ENCODE measurements at places on chromosomes 1 and 21.

DNA sequence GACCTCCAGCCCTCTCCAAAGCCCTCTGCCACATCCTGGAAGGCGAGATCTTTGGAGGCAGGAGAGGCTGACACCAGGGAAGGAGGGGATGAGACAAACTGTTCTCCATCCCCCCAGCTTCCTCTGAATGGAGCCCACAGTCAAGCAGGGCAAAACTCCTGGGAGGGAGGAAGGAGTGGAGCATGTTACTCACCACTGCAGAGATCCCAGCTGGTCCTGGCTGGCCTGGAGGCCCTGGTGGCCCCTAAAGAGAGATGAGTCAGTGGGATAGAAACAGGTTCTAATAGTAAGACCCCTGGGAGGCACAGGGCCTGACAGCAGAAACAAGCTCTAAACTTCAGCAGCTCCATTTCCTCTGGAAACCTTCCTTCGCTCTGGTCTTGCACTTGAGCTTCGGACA lies 14.0 kb upstream of the PEF1 start:
- no peak for DNase-seq

GRCh38 chr21:29297483-29298347 lies 1.0 kb upstream of the BACH1 start:
- DNase-seq, result no peak

DNA sequence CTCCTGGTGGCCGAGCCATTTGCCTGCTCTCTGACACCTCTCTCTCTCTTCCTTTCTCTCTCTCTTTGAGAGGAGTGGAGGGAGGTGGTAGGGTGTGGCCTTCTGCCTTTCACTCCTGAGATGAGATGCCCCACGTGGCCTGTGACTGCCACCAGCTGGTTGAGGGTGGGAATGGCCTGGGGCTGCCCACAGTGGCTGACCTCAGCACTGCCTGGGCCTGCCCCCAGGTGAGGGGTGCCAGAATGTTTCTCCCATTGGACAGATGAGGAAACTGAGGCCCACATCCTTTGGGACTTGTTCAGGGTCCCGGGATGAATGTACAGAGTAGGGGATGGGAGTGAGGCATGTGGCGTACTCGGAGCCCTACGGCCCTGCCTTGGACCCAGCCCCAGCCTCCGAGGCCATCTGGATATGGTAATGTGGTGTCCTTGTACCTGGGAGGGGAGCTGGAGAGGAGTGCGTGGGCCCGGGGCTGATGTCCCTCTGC lies 12.7 kb upstream of the C1orf167 start:
- peak; percentile 17 for DNase-seq

DNA sequence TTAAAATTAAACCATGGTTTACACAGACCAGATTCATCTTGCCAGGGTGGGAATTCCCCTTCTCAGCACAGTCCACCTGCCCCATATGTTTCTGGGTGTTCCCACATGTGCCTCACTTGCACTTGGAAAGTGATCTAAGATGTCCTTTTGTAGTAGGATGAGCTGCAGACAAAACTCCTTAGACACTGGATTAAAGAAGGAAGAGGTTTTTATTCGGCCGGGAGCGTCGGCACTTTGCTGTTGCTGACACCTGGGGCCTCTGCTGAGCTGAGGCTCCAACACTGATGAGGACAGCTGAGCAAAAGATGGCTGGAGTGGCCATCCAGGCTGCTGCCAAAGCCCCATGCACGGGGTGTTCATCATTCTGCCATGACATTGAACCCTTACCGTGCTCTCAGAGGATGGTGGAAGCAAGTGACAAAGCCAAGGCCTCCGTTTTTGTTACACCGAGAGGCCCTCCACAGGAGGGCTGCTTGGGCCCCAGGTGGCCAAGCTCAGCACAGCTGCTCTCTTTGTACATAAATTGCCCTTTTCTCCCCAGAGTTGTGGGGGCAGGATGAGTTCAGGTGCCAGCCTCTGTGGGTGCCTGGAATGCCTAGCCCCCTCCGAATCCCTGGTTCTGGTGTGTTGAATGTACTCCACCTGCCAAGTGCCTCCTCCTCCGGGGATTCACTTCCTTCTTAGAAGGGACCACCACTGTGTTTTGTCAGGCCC lies 7.3 kb upstream of the ACOT11 start:
- DNase-seq, result no peak

DNA sequence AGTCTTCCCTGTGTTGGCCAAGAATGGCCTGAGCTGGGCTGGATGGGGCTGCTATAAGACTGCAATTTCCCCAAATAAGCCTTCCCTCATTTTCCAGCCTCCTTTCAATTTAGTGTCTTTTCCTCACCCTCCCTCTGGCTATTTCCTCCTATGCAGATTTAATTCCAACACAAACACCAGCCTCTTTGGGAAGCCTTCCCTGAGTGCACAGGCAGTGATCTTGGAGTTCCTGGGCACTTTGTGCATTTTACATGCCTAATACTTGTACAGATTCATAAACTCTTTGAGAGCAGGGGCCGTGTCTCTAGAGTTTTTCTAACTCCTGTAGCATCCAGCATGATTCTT lies 91.1 kb upstream of the TLR5 start:
- DNase-seq, result no peak

DNA sequence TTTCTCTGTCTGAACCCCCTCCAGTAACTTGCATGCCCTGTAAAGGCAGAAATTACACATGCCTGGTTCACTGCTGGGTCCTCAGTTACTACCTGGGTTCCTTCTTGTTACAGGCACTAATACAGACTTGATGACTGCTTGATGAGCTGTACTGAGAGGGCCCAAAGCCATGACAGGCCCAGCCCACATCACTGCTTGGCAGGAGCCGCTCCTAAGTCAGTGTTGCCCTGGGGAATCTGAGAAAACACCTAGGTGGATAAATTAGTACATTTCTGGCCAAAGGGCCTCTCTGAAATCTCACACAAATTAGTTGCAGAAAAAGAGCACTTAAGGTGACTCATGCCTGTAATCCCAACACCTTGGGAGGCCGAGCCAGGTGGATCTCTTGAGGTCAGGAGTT lies 37.8 kb upstream of the IRF2BP2 start:
- DNase-seq, result no peak

- DNase-seq, result no peak
Measured at GRCh38 chr1:118659646-118660045, 328.5 kb downstream of the TBX15 start.

DNA sequence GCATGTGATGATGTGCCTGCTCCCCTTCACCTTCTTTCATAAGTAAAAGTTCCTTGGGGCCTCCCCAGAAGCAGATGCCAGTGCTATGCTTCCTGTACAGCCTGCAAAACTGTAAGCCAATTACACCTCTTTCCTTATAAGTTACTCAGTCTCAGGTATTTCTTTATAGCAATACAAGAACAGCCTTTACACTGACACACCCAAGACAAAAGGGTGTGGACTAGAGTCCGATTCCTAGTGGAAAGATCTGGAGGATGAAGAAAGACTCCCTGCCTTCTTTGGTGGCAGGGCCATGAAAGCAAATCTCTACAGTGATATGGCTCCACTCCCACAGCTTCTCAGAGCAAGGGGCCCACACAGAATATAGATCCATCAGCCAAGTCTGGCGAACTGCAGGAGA lies 209.7 kb upstream of the ST6GALNAC5 start:
- DNase-seq, result no peak

DNA sequence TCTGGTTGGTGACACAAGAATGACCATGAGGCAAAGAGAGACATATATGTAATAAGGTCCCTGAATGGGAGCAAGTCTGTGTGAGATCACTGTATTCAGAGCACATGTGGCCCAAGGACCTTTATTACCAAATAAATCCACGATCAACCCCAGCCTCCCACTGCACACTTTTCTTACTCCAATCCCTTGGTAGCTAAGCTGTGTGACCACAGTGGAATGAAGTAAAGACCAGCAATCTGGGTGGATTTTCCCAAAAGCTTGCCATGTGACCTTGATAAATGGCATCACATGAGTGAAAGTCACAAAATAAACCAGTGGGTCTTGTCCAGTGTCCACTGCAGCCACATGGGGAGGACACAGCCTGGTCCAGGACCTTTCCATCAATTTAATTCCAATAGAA lies 36.7 kb upstream of the TLR5 start:
- DNase-seq, result no peak

DNA sequence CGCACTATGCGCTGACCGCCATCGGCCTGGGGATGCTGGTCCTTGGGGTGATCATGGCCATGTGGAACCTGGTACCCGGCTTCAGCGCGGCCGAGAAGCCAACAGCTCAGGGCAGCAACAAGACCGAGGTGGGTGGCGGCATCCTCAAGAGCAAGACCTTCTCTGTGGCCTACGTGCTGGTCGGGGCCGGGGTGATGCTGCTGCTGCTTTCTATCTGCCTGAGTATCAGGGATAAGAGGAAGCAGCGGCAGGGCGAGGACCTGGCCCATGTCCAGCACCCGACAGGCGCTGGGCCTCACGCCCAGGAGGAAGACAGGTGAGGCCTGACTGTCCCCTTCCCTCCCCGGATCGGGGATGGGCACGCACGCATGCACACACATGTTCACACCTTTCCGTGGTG lies 31.9 kb upstream of the FHAD1 start:
- DNase-seq, result no peak

Measured in activated gamma-delta T cell treated with anti-CD3 and anti-CD28 coated beads, Interleukin-2, amount 50 U/mL, for 16 hours (primary cell).